ENCODE measurements at places on chromosomes 7 and 10. TPM values are rescaled to one million over a fixed set of nuclear protein-coding genes. Genes with fewer than 3 reads are reported as not detected.

Gene PNLIP
- polyA plus RNA-seq: not detected

DNA sequence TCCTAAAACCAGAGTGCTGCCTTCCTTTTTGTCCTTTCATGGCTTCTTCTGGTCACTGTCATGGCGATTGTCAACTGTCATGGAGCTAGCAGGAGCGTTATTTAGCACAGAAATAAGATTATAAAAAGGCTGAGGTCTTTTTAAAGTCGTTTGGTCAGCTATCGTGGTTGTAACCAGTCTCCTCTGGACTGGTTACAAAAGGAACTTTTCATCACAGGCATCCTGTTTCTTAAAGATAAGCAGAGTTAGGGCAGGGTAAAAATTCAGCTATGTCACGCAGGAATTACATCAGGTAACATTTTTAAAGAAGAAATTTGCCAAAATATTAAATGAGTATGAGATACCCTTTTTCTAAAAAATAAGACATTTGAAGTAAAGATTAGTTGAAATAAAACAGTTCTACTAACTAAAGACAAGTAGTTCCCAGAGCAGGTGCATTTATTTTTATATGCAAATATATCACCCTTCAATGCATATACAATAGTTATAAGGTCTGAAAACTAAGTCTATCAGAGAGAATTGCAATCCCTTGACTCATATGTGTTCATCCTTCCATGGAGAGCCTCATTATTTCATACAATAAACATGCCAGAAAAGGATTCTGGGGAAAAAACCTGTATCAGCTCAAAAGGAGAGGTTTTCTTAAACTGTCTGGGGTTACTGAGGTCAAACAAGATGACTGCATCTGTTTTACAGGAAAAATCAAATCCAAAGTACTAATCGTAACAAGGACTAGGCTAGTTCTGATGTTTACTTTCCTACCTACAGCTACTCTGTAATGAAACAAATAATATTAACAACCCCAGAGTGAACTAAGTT lies 20.9 kb downstream of the FAM24A start:
- DNase-seq: no peak

DNA sequence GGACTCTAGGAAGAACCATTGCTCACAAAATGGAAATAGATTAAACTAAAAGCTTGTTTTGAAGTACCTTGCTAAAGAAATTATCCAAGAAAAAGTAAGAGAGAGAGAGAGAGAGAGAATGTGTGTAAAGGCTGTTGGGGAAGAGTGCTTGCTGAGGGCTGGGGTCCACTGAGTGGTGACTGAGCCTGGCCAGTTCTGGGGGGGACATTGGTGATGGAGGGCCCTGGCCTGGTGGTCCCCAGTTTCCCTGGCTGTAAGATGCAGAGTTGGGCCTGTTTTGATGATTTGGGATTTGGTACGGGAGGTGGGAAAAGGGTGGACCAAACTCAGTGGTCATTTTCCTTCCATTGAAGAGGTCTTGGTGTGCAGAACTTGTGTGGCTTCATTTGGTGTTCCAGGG lies 880 bp downstream of the RAMP3 start:
- DNase-seq: no peak

DNA sequence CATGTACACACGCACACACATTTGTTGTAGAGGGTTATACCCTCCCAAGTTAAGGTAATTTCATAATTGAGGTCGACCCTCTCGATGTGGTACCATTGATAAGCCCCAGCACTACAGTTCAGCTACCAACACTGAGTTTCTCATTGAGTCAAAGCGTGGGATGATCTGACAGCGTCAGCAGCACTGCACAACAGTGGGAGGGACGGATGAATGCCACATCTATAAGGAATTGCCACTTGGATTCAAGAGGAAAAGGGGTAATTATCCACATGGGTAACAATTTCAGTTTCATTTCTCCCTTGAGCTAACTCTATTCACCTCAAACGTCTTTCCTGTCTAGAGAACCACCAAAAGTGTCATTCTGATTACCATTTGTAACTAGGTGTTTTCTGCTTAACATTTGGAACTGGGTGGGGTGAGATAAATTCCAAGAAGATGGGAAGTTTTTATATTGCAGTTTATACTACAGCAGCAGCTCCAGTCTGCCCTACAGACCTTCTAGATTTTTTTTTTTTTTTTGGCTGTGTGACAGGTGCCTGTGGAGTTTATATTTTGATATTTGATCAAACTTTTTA lies 342.9 kb downstream of the AUTS2 start:
- no peak for DNase-seq

GRCh38 chr10:122170802-122171201 lies 100.3 kb upstream of the BTBD16 start:
- DNase-seq: no peak

Data from H1 (cell line).